Calu3 (cell line): ENCODE measurements at places on chromosomes 12 and 14.
A peak's percentile ranks its signal among the peaks of the same experiment; 100 is the strongest.

DNA sequence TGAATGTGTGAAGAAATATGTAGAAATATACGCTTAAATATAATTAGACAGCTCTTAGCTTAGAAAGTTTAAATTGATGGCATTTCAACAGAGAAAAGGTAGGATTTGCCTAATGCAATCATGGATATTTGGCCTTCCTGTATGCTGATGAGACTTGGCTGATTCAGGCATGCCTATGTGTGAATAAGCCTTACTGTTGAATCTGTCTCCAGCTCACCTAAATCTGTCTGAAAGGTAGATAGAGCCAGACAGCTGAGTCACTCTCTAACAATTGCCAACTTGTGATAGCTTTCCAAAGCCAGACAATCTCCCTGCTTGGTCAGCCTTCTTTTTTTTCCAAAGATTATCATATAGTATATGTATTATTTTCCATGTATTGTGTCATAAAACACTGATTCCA lies 92.8 kb upstream of the FLRT2 start:
- DNase-seq, result no peak

DNA sequence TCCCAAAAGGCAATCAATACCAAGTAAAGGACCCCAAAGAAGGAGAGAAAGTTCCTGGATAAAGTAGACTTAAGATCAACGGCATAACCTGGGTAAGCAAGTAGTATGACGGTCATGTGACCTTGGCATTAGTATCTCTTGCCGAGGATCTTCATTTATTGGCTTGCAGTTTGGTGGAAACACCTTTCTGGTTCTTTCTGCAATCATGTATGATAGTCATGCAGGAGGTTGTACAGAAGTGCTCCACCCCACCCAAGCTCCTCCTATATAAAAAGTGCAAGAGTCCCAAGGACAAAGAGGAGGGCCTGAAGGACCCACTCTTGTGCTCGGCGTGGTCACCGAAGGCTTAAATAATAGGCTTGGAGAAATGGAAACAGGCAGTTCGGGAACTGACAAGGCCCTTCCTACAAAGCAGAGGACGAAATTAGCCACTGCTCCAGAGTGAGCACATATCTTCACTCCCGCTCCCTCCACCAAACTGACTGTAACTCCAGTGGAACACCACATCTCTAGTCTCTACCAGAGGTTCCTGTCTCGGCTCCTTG lies 750 bp downstream of the CS start:
- peak; percentile 11 for DNase-seq

DNA sequence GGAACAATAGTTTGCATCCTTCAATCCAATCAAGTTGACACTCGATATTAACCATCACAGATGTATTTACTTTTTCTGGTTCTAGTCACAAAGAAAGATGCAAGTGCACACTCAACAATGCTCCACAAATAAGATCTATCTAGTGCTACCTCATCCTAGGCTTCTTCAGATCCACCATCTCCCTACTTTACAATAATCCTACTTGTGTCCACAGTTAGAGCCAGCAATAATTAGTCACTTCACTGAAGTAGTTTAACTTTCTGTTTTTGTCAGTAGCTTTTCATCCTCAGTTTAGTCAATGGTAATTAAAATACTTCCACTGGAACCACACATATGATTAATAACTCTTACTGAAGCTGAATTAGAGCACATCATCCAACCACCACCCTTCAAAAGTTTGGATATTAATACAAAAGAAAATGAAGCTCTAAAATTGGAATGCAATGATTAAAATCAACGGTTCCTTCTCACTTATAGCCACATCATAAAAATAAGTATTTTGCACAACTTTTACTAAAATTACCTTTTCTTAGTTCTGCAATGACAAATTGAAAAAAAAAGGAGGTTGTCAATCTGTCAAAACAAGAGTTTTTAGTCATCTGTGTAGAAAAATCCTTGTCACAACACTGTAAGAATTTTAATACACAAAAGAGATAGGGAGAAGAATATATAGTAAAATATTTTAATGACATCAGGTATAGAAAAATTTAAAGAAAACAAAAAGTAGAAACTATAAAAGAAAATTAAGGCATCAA lies 28.2 kb upstream of the SNRPF start:
- no peak for DNase-seq

- DNase-seq, result no peak
Measured at GRCh38 chr12:46952880-46953483, 126.4 kb upstream of the PCED1B start.

DNA sequence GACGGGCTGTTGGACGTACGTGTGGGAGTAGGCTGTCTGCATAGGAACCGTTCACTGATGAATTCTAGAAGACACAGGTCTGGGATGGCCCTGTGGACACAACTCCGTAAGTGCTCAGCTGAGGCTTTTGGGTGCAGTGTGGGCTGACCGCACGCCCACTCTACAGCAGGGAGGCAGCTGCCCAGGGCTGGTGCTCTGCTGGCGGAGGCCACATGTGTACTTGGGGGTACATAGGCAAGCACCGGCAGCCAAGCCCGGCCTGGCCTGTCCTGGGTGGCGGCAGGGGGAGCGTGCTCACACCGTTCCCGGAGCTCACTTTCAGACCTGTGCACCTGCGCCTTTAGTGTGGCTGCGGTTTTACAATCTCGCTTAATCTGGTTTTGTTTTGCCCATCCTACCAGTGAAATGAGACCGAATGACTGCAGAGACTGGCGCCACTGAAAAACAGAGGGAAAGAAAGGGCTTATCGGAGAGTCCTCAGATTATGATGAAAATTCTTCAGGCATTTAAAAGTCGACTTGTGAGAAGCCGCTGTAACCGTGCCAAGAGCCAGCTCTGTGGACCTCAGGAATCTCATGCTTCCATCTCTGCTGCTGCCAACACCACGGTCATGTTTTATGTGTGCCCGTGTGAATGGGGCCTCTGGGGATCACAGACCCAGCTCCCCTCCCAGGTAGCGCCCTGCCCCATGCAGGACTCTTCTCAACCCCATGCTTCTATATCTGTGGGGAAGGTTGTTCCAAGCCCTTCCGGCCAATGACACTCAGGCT lies 45.8 kb downstream of the SSH1 start:
- no peak for DNase-seq

GRCh38 chr12:123058980-123059379 lies 78.5 kb downstream of the ARL6IP4 start:
- no peak for DNase-seq

DNA sequence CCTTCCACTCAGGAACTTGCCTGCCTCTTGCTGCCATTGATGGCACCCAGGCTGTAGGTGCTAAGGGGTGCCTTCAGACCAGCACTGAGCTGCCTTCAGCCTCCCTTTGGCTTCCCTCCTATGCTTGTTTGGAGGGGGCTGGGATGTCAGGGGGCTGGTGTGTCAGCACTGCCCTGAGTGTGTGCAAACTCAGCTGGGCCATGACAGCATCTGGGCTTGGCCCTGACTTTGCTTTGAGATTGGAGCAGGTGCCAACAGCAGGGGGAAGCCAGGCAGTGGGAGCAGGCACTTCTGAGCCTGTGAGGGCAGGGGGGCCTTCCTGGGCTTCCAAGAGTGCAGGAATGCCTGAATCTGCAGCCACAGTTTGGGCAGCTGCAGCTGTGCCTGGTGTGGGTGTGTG lies 56.9 kb downstream of the ATP23 start:
- DNase-seq, result no peak

- no peak for DNase-seq
Measured at GRCh38 chr14:104349950-104350349, 211.6 kb downstream of the KIF26A start.

DNA sequence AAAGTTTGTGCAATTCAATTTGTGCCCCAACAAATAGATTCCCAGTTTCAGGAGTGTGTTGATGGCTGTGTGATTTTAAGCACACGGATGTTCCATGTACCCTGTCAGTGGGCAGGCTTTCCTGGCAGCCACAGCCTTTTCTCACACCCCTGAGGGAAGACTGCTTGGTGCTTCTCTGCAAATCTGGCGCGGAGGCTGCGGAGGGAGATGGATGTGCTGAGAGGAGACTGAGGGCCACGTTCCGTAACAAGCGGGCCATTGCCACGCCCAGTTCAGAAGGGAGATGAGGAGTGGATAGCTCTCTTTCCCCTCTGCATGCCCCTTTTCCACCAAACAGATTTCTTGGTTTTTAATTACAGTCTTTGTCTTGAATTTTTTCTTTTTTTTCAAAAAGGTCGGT lies 89.1 kb downstream of the BEGAIN start:
- no peak for DNase-seq

GRCh38 chr14:31261859-31262731 lies 54.5 kb upstream of the HECTD1 start:
- DNase-seq, result peak; percentile 29

DNA sequence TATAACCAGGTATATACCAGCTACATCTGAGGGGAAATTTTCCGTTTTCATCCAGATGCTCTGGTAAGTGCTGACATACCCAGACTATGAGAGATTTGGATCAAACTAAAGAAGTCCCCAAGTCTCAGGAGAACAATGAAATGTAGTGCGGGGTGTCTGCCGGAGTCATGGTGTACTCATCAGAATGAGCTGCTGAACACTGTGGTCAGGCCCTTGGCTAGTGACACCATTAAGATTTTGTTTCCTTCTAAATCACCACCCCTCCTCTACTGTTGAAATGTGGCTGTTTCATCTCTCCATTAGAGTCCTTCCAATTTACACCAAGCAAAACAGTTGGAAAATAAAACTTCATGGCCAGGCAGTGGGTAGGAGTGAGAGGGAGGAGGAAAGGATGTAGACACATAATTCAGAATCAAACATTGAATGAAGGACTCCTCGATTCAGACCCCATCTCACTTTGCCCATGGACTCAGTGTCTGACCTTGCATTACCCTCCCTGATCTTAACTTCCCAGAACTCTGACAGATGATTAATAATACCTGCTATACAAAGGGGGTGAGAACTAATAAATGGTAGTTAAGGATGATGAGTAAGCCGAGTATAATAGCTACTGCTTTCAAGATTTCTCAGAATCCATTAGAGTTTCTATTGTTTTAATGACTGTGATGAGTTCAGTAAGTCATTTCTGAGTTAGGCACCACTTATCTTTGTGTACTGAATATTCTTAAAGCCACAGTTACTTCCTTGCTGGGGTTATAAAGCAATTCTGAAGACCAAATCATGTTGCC lies 127.4 kb downstream of the CRADD start:
- no peak for DNase-seq

- no peak for DNase-seq
Measured at GRCh38 chr14:92430686-92431085, 82.9 kb upstream of the RIN3 start.
